ENCODE measurements at places on chromosomes 13 and 19.

GRCh38 chr19:413756-414420 is 4.9 kb upstream of the C2CD4C start:
- no peak for DNase-seq

DNA sequence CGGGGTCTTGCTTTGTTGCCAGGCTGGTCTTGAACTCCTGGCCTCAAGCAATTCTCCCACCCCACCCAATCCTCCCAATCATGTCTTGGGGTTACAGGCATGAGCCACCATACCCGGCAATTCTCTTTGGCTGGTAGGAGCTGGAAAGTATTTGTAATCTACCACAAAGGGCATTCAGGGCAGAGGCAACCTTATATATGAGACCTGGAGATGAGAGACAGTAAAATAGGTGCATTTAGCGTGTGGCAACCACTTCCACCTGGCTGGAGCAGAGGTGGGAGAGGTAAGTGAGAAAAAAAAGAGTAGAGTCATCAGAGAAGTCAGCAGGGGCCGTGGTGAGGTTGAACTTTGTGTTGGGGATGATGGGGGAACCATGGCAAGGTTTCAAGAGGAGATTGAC is 36.8 kb downstream of the VAV1 start:
- DNase-seq, result no peak

DNA sequence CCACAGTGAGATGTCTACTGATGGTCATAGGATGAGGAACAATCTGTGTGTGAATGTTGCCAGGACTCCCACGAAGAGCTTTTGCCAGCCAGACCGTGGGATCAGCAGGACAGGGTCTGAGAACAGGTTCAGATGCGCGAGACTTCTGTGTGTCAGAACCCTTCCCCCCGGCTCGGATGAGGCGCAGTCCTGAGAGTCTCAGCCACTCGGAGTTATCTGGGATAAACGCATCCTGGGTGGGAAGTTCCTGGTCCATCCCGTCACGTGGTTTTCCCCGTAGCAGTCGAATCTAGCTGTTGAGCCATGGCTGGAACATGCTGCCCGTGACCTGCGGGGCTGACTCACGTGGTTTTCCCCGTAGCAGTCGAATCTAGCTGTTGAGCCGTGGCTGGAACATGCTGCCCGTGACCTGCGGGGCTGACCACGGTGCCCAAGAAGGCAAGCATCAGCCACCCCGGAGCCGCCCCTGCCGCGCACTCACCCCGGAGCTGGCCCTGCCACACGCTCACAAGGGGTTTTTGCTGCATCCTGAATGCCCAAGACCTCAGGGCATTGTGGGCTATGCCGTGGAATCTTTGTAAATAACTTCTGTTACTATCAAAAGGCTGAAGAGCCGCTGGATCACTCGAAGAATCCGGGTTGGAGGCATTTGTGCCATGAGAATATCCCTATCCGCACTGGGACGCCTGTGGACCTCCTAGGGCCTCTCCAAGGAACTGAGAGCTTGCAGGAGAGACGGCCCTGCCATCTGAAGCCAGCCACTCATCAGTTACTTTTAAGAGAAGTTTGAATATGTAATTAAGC is 130.8 kb upstream of the MCF2L start:
- DNase-seq, result no peak

DNA sequence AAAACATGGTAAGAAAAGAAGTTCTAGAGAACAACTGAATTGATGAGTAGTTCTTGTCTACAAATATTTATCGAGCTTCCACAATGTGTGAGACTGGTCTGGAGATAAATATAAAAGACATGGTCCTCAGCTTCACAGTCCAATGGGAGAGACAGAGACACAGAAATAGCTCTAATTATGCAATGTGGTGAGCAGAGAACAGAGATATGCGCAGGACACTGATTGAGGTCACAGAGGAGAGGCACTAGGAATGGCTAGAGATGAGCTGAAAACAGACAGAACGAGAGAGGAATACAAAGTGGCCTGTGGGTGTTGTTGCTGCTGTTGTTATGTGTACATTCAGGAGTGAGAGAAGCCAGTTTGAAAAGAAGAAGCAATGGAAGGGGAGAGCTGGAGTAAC is 53.2 kb downstream of the GPALPP1 start:
- no peak for DNase-seq

GRCh38 chr13:25080773-25081172 is 15.2 kb upstream of the PABPC3 start:
- DNase-seq, result no peak

GRCh38 chr13:48528720-48529119 is 4.2 kb downstream of the RCBTB2 start:
- DNase-seq, result no peak

DNA sequence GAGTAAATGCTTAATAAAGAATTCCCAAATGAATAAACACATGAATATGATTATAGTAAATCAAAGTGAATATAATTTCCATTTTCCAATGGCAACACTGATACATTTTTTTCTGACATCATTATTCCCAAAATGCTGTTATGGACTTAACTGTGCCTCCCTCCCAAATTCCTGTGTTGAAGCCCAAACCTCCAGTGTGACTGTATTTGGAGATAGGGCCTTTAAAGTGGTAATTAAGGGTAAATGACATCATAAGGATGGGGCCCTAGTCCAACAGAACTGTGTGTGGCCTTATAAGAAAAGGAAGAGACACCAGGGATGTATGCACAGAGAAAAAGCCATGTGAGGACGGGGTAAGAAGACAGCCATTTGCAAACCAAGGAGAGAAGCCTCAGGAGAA is 19.1 kb upstream of the CCNA1 start:
- no peak for DNase-seq

DNA sequence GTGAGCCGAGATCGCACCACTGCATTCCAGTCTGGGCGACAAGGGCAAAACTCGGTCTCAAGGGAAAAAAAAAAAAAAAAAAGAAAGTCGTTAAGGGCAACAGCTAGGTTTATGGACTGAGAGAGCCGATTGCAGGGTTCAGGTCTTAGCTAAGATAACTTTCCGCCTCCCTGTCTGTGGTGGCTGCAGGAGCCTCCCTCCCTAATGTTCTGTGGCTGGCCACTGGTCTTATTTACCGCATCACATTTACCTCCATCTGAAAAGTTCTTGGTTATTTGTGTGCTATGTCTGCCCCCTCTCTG is 722 bp upstream of the CRTC1 start:
- DNase-seq, result no peak

DNA sequence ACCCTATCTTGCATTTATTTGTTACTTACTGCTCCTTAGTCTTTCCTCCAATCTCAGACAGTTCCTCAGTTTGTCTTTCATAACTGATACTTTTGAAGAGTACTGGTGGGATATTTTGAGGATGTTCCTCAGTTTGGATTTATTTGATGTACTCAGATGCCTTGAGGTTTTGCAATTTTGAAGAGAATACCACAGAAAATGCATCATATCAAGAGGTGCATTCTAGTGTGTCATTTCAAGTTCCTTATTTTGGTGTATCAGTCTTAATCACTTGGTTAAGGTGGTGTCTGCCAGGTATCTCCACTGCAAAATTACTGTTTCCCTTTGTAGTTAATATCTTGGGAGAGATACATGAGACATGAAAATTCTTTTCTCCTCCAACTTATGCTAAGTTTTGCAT is 75.1 kb downstream of the URI1 start:
- DNase-seq, result no peak

DNA sequence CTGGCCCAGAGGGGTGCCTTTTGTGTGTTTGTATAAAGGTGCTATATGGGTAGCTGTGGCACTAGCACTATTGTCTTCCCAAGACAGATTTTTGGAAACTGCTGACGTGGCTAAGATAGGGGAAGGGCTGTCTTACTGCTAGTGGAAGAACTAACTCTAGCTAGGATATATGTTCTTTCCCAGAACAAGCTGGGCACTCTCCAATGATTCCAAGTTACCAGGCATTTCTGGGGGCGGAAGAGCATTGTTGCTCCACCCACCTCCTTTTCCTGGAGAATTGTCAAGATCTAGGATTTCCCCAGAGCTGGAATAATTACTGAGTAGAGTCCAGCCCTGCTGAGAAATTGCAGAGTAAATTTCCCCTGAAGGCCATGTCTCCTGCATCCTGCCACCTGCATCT is 408.3 kb downstream of the KLF5 start:
- no peak for DNase-seq

DNA sequence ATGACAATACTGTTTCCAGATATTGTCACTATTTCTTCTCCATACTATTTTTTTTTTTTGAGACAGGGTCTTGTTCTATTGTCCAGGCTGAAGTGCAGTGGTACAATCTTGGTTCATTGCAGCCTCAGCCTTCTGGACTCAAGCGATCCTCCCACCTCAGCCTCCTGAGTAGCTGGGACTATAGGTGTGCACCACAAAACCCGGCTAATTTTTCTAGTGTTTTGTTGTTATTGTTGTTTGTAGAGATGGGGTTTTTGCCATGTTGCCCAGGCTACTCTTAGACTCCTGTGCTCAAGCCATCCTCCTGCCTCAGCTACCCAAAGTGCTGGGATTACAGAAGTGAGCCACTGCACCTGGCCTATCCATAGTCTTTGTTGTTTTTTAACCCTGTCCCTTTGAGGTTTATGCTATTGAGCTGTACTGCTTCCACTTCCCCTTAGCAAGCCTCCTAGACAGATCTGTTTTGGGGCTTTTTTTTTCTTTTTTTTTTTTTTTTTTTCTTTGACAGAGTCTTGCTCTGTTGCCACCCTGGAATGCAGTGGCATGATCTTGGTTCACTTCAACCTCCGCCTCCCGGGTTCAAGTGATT is 27.6 kb upstream of the MAP3K10 start:
- no peak for DNase-seq

GRCh38 chr19:35013041-35013819 is 13.1 kb downstream of the GRAMD1A start:
- peak; percentile 84 for DNase-seq

- peak; percentile 15 for DNase-seq
These were observed 65.9 kb upstream of the ZNF599 start for GRCh38 chr19:34838753-34839431.

DNA sequence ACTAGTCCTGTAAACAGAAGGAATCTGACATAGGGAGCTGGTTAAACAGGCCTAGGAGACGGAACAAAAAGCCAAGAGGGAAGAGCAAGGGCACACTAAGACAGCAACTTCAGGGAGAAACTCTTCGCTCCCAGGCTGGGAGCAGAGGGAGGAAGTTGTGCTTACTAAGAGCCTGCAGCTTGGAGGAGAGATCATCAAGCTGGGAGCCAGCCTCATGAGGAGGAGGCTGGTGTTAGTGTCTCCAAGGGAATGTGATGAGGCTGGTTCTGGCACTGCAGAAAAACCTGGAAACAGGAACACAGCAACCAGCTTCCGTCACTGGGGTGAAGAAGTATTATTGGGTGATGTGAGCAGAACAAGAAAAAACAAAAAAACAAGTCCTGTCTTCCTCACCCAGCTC is 1027.3 kb downstream of the UQCRFS1 start:
- no peak for DNase-seq

GRCh38 chr13:50149932-50150331 is 134.7 kb downstream of the KCNRG start:
- no peak for DNase-seq

DNA sequence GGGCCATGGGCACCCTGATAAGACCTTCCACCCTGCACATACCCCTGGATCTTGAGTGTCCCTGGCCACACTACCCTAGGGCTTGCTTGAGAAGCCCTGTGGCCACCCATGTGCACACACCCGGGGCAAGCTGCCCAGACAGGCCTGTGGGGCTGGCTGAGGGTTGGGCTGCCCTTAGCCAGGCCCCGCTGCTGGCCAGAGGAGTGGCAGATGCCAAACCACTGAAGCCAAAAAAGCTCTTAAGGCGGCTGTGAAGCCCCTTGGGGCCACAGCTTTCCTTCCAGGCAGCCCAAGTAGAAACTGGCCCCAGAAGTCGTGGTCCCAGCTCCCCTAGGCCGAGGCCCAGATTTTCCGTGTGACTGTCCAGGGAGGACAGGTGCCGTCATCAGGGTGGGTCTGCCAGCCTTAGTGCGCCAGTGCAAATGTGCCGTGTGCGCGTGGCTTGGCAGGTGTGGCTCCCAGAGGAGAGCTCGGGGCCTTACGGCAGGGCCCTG is 14.8 kb downstream of the CEBPG start:
- no peak for DNase-seq

- peak; percentile 15 for DNase-seq
These were observed 111.8 kb downstream of the SACS start for GRCh38 chr13:23321535-23322241.

- no peak for DNase-seq
These were observed 3.2 kb downstream of the PCSK4 start for GRCh38 chr19:1486720-1487575.

- no peak for DNase-seq
These were observed 2.1 kb upstream of the BSG start for GRCh38 chr19:570251-570686.

DNA sequence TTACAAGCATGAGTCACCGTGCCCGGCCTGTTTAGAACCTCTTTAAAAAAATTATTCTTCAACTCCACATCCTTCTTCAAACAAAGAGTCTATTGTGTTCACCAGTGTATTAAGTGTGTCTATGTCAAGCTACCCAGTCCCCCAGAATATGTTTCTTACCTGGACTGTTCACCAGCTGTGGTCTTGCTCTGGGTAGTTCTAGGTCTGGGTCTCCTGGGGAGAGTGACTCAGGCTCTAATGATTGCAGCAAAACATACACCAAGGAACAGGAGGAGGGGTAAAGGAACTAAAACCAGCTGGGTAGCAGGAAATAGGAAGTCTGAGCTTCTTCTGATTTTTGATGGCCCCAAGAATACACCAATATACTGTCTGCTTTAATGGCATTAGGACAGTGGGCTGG is at the start of gene FPR1:
Gene FPR1 (minus strand): TSS at position 224 of the 400 bp plus-strand sequence. CDS start 4,884 bp downstream, outside the sequence.
- DNase-seq, result no peak

- DNase-seq, result no peak
These were observed 153.8 kb downstream of the KCTD12 start for GRCh38 chr13:76732367-76732766.

- no peak for DNase-seq
These were observed at the start of gene IL11 for GRCh38 chr19:55370305-55370988. Gene IL11 (minus strand): TSS chr19:55370463. CDS start chr19:55370310, 153 bp downstream.
